ENCODE measurements at places on chromosomes 7 and 10. TPM values are rescaled to one million over a fixed set of nuclear protein-coding genes. Genes with fewer than 3 reads are reported as not detected.

HTR7 gene
- total RNA-seq = 0.61 TPM

NEUROG3 gene
- 0.81 TPM for total RNA-seq

GNAT3 gene
- total RNA-seq = not detected

PLEKHA8 gene
- 12.4 TPM for total RNA-seq

RBP4 gene
- total RNA-seq = 10.1 TPM

LBX1 gene
- total RNA-seq = not detected

MYL10 gene
- total RNA-seq = not detected

DNA sequence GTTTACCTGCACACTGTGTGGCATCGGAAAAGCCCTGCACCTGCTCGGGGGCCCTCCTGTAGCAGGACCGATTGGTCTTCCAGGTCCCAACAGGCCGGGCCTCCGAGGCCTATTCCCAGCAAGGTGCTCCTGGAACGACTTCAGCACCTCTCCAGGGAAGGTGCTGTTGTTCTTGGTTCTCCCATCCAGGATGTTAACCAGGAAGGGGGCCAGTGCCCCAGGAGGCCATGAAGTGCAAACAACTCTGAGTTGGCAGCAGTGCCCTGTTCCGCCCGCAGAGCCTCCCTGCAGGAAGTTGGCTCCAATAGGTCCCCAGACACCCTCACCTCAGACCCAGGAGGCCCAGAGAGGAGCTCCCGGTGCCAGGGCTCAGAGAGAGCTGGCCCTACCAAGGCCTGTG is 64.0 kb upstream of the DUSP5 start:
- no peak for DNase-seq

DNA sequence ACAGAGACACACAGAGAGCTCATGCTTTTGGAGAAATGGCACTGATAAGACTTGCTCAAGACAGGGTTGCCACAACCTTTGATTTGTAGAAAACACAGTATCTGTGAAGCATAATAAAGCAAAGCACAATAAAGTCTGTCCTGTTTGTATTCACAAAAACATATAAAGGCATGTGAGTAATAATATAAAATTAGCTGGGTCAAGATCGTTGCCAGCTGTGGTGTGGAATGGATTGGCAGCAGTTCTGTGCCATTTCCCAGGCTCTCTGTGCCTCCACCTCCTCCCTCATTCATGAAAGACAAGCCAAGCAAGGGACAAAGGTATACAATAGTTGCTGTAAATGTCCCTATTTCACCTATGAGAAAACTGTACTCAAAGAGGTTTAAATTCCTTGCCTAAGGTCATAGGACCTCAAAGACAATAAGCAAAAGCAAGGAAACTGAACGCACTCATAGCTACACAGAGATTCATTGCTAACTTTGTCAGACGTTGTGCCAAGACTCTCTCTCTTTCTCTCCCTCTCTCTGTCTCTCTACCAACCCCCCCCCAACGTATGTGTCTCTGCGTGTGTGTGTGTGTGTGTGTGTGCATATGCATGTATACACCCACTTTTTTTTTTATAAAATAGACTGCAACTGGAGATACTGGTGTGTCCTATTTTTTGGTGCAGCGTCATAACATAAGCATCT is 31.8 kb downstream of the CHST3 start:
- DNase-seq = no peak

- DNase-seq = no peak
Observed at GRCh38 chr7:69823151-69823744, 225.0 kb downstream of the AUTS2 start.

- DNase-seq = no peak
Observed at GRCh38 chr7:78134256-78134655, 335.7 kb downstream of the PHTF2 start.

- no peak for DNase-seq
Observed at GRCh38 chr7:100394077-100394476, 20.8 kb downstream of the PILRA start.

- DNase-seq = no peak
Observed at GRCh38 chr10:121978511-121978910, 3.5 kb upstream of the NSMCE4A start.

DNA sequence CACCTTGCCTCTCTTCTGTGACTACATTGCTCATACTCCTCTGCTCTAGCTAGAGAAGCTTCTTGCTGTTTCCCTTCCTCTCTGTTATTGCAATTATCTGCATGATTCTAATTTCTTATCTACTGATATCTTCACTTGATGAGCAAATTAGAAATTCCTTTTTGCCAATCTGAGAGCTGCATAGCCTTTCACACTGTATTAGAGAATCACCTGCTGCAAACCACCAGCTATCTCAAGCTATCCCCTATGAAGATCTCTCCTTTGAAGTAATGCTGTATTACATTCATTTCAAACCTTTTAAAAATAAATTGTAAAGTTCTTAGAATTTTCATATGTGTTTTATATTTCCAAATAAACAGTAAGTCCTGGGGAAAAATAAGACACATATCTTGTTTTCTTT is 89.0 kb upstream of the ZNF804B start:
- DNase-seq = no peak

- DNase-seq = no peak
Observed at GRCh38 chr7:137771273-137771672, 75.5 kb downstream of the DGKI start.

- DNase-seq = no peak
Observed at GRCh38 chr10:131662851-131663250, 238.0 kb upstream of the PPP2R2D start.

DNA sequence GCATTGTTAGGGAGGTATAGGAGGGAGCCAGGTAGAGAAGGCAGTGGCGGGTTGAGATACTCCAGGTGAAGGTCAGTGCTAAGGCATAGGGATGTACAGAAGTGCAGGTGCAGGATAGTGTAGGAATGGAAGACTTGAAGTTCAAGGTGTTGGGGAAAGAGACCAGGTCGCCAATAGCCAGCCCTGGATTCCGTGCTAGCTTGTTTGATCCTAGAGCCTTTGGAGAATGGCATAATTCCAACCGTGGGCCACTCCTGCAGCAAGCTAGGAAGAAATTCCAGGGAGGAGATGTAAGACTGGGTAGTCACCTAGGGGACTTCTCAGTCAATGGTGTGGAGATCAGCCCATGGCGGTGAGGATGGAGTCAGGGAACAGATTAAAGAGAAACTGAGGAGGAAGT is 272.7 kb downstream of the RPS24 start:
- DNase-seq = no peak

DNA sequence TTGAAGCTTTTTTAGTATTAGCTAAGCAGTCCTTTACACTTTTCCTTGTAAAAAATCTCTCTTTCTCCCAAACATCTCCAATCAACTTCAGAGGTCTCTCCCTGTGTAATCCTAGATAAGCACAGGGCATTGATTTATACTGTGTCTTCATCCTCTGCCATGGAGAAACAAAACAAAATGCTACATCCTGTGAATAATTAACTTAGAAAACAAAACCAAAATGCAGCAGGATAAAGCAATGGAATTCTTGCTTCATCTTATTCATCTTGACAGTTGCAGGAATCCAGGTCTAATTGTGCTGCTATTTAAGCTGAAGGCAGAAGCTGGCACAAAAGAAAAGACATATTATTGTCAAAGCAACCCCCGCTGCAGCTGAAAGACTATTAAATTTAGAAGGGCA is 641.5 kb upstream of the SORCS1 start:
- no peak for DNase-seq

GRCh38 chr7:128938544-128939074 is 882 bp downstream of the IRF5 start:
- peak; percentile 58 for DNase-seq

DNA sequence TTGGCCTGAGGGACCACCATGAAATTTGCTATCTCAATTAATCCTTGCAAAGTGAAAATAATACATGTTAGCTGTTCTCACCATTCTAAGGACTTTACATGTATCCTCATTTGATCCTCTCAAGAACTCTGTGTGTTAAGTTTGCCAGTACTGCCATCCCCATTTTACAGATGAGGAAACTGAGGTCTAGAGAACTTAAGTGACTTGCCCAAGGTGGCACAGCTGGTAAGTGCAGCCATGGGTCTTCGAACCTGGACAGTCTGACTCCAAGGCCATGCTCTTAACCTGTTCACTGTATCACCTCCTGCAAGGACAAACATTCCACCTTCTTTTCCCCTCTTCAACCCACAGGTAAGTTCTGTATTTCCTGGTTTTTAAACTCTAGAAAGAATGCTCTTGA is 85.3 kb upstream of the NFE2L3 start:
- DNase-seq = no peak

DNA sequence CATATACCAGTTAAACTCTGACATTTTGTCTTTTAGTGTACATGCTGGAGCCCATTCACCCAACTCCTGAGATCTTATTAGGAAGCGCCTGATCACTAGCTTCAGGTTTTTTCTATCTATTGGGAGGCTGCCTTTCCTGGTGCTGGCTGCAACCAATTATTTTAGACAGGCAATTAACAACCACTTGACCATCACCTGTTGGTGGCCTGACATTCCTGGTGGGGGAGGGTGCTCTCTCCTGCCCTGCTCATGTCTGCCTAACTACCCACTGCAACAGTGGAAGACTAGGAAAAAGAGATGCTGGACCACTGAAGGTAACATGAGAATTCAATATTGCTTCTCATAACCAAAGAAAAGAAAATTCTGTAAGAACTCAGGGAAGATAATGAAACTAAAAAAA is 190.3 kb upstream of the GRM3 start:
- no peak for DNase-seq

GRCh38 chr10:121291823-121292222 is 306.4 kb downstream of the FGFR2 start:
- DNase-seq = no peak

- peak; percentile 30 for DNase-seq
Observed at GRCh38 chr10:130190737-130191115, 54.5 kb downstream of the GLRX3 start.

GRCh38 chr7:101173752-101174244 is 6.3 kb downstream of the NAT16 start:
- no peak for DNase-seq

DNA sequence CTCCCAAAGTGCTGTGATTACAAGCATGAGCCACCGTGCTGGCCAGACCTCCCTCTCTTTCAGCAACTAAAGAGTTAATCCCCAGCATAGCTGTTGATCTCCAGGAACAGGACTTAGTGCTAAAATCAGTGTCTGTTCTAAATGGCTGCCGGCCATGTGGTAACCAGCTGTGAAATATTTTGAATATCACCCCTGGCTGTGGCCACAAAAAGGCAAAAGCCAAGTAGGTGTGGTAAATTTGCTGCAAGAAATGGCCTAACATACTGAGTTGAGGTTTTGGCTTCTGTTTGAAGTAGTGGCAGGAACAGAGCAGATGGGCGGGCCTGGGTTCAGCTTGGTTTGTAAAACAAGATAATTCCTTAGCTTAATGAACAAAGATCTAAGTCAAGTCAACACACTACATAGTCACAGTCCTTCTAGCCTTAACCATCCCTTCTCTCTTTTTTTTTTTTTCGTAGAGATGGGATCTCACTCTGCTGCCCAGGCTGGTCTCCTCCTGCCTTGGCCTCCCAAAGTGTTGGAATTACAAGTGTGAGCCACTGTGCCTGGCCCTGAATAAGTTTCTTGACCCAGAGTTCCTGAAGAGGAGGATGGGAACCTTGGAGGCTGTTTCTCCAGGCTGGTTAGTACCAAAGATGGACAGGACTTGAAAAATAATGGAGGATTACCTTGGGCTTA is 22.7 kb upstream of the AGFG2 start:
- DNase-seq = no peak

DNA sequence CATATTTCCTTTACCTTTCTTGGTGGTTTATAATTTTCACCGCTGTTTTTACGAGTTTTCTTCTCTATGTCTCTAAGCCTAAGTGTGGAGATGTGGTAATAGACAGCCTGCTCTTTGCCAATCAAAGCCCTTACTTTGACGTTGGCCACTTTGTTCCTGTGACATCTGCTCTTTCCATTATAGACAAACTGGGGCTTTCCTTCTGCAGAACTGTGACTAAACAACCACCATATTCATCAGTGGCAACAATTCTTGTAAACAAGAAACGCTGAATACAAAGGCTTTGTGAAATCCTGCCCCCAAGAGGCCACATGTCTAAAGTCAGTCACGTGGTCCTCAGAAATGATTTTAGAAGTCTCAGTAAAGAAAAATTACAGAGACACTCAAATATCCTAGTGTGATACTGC is 59.6 kb upstream of the CAPZA2 start:
- no peak for DNase-seq

DNA sequence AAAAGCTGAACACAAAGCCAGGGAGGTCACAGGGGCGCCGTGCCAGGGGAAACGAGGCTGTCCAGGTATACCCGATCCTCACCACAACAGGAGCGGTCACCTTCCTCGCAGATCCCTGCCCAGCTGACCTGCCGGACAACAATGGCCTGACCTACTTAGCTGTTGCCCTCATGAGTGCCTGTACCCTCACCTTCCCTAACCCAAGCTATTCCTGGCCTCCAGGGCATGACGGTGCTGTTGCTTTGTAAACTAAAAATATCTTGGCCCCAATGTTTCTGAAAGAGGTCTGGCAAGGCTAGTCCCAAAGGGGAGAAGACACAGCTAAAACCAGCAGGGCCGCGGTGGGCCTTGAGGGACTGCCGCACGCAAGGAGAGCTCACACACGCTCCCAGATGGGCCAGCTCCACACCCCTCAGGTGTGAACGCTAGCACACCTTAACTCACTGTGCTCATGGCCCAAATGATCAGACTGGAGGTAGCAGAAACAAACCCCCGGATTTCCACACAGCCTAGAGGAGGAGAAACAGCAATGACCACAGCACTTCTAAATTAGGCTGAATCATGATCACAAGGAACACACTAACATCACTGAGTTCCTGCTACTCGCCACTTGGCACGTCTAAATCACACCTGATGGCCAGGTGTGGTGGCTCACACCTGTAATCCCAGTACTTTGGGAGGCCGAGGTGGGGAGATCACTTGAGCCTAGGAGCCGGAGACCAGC is 66.3 kb upstream of the CYTH3 start:
- DNase-seq = no peak

Data from left colon (tissue), 2 donors.